ENCODE measurements at places on chromosomes 4 and X.

GRCh38 chr4:1547856-1548826 lies 136.0 kb downstream of the FAM53A start:
- DNase-seq = no peak

DNA sequence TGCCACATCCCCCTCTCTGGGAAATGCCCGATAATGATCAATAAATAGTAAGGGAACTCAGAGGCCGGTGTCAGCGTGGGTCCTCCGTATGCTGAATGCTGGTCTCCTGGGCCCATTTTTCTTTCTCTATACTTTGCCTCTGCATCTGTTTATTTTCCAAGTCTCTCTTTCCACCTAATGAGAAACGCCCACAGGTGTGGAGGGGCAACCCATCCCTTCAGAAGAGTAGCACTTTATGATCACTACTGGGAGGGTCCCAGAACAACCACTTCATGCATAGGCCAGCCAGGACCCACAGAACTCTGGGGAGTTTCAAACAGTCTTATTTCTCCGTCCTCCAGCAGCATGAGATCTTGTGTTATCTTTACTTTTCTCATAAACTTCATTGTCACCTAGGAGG lies 100.1 kb downstream of the CEP44 start:
- DNase-seq = no peak

GRCh38 chr4:165222651-165222994 lies 15.3 kb downstream of the KLHL2 start:
- DNase-seq = no peak

GRCh38 chrX:101257448-101258258 lies 33.5 kb downstream of the TAF7L start:
- DNase-seq = no peak

- no peak for DNase-seq
These were observed 393.8 kb upstream of the CNKSR2 start for GRCh38 chrX:20980426-20980825.

DNA sequence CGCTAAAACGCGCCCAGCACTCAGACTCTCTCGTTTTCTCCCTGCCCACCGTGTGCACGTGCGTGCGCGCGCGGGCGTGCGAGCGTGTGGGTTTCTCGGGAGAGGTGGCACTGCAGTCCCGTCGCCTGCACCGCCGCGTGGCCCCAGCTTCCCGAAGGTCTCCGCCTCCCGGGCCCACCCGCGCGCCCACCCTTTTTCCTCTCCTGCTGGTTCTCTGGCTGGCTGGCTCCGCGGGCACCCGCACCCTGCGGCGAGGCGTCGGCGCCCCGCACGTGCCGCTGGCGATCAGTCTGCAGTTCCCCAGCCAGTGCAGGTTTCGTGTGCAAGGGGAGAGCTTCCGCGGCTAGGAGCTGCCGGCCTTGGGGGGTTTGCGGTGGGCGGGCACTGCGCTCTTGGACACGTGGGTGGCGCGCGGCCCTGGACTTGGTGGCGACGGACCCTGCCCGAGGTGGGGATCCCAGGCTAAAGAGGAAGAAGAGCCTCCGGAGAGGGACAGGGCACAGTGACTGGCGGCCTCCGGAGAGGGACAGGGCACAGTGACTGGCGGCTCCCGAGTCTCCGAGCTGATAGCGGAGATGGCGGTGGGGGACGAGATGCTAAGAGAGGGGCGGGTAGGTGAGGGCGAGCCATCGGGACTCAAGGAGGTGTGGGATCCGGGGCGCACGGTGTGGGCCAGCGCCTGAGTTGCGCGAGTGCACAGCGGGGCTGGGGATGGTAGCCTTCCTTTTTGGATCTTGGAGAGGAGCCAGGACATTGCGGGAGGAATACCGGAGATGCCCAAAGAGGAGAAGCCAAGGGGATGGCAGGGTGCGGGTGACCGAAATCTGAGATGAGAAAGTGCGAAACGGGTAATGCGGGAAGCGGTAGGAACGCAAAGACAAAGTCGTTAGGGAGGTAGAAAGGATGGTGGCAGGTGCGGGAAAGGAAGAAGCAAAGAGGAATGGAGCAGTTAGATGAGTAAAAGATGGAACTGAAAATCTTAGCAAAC lies at the start of gene FAM184B:
TSS of gene FAM184B (minus strand) at position 322 of the 988 bp plus-strand sequence. CDS start 322 bp downstream, outside the sequence.
- no peak for DNase-seq

DNA sequence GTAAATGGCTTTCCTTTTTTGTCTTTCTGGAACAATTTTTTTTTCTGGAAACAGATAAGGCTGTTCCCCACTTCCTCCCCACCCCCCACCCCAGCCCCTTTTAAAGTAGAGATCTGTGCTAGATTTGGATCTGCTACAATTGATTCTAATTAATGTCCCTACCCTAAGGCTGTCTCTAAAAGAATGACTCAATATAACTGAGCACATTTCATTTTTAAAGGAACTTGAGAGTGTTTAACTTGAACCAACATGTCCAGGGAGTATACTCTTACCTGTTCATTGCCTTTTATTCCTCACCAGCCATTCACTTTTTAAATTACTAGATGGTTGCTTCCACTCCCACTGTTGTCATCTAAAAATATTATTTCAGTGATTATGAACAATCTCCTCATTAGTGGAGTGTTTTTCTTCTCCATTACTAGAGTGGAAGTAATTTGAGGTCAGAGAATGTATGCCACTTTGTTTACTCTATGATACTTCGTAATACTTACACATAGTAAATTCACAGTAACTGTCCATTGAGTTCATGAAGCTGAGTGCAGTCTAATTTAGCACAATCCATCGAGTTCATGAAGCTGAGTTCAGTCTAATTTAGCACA lies 14.1 kb upstream of the CNOT6L start:
- DNase-seq = no peak

GRCh38 chrX:121569609-121570008 lies 522.2 kb downstream of the GLUD2 start:
- DNase-seq = no peak

GRCh38 chrX:20397587-20397986 lies 130.9 kb upstream of the RPS6KA3 start:
- no peak for DNase-seq

- no peak for DNase-seq
These were observed 202.9 kb downstream of the CHIC1 start for GRCh38 chrX:73765776-73766430.

- no peak for DNase-seq
These were observed 859.3 kb downstream of the RPA4 start for GRCh38 chrX:97743014-97743413.

DNA sequence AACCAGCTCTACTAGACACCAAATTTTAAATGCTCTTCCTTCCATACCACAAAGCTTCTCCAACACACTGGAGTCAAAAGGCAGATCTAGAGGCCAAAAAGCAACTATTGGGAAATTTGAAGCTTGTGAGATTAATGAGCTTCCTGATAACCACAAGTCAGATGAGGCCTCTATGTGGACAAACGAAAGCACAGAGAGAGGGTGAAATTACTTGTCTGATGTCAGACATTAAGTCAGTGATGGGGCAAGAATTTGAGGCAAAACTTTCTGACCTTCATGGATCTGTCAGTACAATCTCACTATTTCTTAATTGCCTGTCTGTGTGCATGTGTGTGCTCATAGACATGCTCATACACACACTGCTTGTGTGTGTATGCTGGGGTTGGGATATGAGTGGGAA lies 103.6 kb downstream of the GUCY2F start:
- no peak for DNase-seq

- DNase-seq = no peak
These were observed 503.1 kb upstream of the LCORL start for GRCh38 chr4:18524667-18525066.

GRCh38 chr4:40584517-40585141 lies 45.0 kb downstream of the RBM47 start:
- no peak for DNase-seq

GRCh38 chrX:31190221-31190975 lies 118.6 kb upstream of the FTHL17 start:
- no peak for DNase-seq

- DNase-seq = no peak
These were observed 92.7 kb downstream of the STK32B start for GRCh38 chr4:5143940-5144339.

DNA sequence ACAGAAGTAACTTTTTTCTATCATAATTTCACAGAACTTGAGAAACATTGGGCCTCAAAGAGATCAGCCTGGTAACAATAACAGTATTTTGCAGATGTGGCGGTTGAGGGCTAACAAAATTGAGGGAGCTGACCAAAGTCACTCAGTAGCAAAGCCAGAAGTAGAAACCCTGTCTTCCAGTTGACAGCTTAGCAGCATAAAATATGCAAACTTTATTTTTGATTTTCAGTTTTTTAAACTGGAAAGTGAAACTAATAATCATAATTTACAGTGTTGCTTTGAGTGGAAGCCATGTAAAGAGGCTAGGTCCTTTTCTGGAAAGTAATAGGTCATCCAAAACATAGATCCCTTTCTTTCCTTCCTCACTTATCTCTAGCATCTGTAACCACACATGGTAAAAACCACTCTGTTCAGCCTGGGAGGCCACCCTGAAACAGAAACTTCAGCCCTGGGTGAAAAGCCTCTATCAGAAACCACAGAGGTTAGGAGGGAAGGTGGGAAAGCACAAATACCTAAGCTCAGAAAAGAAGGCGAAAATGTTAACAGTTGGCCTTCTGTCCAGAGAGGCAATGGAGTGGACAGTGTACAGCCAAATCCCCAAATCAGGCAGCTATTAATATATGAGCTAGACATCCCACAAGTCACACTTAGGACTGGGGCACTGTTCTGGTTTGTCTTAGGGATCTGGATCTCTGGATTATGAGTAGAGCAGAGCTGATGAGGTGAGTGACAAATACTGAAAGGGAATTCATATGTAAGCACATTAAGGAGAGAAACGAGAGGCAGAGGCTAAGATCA lies 61.1 kb upstream of the ARSJ start:
- no peak for DNase-seq

GRCh38 chr4:123777373-123777772 lies 380.8 kb downstream of the SPRY1 start:
- no peak for DNase-seq

DNA sequence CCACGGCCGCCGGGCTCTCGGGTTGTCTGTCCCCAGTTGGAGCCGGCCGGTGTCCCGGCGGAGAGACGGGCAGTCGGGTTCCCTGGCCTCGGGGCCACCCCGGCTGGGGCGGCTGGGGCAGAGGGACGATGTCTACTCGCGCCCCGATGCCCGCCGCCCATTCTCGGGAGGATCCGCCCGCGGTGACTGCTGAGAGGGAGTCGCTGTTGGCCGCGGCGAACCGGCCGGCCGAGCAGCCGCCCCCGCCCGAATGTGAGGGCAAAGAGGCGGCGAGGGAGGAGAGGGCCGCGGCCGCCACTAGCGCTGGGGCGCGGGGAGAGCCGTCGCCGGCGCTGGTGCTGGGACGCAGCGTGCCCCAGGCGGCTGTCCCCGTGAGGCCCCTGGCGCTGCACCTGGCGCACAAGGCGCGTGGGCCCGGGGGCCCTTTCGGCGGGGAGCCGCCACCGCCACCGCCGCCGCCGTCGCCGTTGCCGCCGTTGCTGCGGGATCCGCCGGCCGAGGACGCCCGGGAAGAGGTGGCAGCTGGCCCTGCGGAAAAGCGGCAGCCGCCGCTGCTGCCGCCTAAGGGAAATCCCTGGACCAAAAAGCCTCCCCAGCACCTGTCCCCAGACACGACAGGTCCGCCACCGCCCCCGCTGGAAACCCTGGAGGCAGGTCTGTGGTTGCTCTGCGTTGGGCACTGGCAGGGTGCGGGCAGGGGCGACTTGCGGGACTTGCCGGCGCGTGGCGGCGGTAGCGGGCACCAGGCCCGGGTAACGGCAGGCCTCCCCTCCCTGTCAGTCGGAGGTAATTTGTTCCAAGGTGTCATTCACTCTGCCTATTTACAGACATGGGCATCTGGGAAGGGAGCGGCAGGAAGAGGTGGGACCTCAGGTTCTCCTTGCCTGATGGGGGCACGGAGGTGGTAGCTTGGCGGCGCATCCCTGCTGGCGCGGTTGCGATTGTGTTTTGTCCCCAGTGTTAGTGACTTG lies 739 bp downstream of the LARP1B start:
- DNase-seq = peak; percentile 16

- DNase-seq = peak; percentile 28
These were observed 3.1 kb upstream of the GRPEL1 start for GRCh38 chr4:7070729-7071511.

Measured in H54 (cell line).